ENCODE measurements at places on chromosomes 7 and 10.
A peak's percentile ranks its signal among the peaks of the same experiment; 100 is the strongest.

- DNase-seq, result no peak
Observed at GRCh38 chr10:92809840-92810239, 38.5 kb upstream of the EXOC6 start.

DNA sequence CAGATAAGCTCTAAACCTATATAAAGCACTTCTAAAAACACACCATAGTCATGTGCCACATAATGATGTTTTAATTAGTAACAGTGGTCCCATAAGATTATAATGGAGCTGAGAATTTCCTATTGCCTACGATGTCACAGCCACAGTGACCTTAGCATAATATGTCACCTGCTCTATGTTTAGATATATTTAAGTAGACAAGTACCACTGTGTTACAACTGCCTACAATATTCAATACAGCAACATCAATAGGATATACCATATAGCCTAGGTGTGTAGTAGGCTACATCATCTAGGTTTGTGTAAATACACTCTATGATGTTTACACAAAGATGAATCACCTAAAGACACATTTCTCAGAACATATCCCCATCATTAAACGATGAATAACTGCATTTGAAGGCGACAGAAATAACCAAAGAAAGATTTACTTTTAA, 24.5 kb downstream of the GPR22 start:
- no peak for DNase-seq

DNA sequence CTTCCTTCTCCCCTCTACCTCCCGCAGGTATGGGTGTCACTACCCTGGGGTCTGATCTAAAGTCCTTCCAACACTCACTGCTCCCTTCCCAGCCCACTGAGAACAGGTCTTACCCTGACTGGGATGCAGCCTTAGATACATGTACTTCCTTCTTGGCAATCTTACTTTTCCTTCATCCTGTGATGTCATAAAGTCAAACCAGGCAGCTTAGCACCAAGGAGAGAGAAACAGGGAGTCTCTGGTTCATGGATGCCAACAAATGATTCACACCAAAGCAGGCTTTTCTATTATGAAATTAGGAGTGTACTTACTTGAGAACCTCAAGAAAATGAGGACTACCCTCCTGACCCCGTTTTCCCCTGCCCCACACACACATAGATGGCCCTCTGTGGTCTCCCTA, 111.0 kb upstream of the KMT2E start:
- DNase-seq, result peak; percentile 70

GRCh38 chr7:67753891-67754290, 757.3 kb downstream of the TYW1 start:
- DNase-seq, result no peak

GRCh38 chr7:148901178-148901577, 17.1 kb upstream of the EZH2 start:
- no peak for DNase-seq

DNA sequence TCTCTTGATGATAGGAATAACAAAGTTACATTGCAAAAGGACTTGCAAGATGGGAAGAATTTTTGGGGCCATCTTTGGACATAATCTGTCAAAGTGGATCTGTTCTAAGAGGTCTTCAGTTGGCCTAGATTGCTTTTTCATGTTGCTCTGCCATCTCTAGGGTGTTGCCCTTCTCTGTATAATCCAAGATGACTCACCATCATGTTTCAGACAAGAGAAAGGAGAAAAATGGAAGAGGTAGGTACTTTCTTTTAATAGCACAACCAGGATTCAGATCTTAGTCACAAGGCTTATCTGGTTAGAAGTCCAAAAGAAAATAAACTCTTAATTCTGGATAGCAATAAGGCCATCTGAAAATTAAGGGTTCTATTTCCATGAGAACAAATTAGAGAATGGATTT, 38.7 kb upstream of the FOXP2 start:
- no peak for DNase-seq

GRCh38 chr10:101763141-101763846, 12.6 kb downstream of the FGF8 start:
- no peak for DNase-seq

DNA sequence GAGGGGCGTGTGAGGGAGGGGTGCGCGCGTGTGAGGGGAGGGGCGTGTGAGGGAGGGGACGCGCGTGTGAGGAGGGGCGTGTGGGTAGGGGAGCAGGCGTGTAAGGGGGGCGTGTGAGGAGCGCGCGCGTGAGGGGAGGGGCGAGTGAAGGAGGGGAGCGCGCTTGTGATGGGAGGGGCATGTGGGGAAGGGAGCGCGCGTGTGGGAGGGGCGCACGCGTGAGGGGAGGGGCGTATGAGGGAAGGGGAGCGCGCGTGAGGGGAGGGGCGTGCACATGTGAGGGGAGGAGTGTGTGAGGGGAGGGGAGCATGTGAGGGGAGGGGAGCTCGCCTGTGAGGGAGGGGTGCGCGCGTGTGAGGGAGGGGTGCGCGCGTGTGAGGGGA, 19.1 kb downstream of the MXI1 start:
- peak; percentile 93 for DNase-seq

DNA sequence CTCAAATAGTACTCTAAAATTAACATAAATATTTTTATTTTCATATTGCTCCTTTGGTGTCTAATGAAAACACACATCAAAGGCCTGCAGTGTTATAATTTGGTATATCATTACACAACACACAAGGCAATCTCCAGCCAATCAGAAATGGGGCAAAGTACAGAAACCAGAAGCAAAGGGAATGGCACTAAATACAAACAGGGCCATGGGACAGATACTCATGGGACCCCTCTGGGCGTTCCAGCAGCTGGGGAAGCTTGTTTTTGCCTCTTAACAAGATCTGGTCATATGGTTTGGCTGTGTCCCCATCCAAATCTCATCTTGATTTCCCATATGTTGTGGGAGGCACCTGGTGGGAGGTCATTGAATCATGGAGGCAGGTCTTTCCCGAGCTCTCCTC, 551.8 kb upstream of the NRP1 start:
- DNase-seq, result no peak

DNA sequence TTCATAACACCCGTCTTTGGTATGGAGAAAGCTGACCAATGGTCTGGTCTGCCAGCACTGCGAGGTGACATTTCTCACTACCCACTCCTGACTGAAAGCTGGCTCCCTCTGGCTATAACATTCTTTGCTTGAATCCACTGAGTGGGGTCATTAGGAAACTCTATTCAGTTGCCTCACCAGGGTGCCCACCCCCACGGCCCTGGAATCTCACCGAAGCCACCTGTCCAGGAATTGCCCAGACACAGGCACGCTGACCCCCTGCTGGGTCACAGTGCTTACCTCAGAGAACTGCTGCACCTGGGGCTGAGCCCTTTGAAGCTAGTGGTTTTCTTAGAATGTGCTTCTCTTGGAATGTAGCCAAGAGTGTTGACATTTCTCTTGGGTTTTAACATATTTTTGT, 28.6 kb downstream of the HECW1 start:
- DNase-seq, result no peak

GRCh38 chr7:98126311-98127142, 19.9 kb downstream of the LMTK2 start:
- DNase-seq, result peak; percentile 51

- no peak for DNase-seq
Observed at GRCh38 chr10:805620-806305, 116.3 kb upstream of the DIP2C start.

DNA sequence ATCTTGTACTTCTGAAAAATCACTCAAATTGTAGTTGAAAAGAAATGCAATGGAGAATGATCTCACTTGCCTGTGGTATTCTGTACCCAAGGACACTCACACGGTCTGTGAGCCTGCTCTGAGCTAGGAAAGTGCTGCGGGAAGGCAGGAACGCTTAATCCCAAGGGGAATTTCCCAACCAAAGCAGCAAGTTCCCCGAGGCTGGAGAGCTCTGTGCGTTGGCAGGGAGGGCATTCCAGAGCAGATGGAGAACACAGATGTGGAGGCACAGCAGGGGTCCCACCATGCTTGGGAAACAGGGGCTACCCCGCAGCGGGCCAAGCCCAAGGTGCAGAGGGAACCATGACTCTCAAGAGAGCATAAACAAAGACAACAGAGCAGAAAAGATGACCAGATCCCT, 13.6 kb downstream of the SVIL start:
- DNase-seq, result peak; percentile 99

DNA sequence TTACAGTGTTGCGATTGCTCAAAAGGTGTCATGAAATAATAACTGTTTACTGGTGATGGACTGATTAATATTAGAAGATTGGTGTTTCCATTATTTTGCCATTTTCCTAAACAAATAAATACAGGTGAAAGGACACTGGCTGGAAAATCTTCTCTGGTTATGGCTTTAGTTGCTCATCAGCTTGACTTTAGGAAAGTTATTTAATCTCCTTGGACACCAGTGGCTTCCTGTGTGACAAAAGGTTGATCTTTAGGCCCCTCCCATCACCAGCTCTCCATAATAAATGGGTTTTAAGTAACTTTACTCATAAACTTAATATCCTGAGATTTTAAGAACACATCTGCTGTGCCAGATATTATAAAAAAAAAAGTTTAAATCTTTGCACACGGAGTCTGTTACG, 737 bp downstream of the CABCOCO1 start:
- no peak for DNase-seq

DNA sequence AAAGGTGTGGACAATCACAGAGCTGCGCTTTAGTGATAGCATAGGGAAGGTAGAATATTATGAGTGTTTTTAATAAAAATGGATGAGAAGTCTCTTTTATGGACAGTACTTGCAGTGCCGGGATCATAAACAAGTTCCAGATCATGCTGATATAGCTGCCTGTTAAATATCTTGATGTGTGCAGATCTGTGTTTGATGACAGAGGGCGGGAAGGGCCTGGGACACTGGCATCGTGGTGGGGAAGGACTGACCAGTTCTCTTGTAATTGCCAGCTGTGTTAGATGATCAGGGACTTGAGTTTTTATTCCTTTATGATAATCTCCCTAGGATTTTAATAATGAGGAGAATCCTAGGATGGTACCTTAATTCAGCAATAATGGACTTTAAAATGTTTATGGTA, 14.6 kb downstream of the SND1 start:
- DNase-seq, result no peak

GRCh38 chr7:100612730-100613390, 520 bp downstream of the MOSPD3 start:
- no peak for DNase-seq

GRCh38 chr7:80373429-80374032, 138.3 kb downstream of the GNAT3 start:
- DNase-seq, result no peak

DNA sequence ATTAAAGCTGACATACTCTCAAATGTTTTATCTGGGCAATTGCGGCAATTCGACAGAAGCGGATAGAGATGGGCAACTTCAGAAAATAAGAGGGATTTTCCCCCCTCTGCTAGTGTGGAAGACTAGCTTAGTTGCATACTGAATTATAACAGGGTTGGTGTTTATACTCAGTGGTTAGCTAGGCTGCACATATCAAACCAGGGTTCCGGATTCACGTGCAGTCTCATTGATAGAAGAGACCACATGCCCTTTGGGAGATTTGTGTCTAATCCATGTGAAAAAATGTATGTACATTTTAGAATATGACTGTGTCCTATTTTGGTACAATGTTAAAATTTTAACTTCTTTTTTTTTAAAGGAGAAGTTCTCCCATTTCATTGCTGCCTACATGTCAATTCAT, 136.9 kb upstream of the FZD1 start:
- no peak for DNase-seq

- peak; percentile 35 for DNase-seq
Observed at GRCh38 chr7:123769371-123769770, 20.6 kb upstream of the WASL start.

- DNase-seq, result no peak
Observed at GRCh38 chr7:128757203-128757602, 18.0 kb downstream of the CALU start.

GRCh38 chr7:76326646-76327233, 24.3 kb downstream of the HSPB1 start:
- peak; percentile 77 for DNase-seq

GRCh38 chr7:98051118-98051744, 55.4 kb upstream of the LMTK2 start:
- DNase-seq, result no peak

DNA sequence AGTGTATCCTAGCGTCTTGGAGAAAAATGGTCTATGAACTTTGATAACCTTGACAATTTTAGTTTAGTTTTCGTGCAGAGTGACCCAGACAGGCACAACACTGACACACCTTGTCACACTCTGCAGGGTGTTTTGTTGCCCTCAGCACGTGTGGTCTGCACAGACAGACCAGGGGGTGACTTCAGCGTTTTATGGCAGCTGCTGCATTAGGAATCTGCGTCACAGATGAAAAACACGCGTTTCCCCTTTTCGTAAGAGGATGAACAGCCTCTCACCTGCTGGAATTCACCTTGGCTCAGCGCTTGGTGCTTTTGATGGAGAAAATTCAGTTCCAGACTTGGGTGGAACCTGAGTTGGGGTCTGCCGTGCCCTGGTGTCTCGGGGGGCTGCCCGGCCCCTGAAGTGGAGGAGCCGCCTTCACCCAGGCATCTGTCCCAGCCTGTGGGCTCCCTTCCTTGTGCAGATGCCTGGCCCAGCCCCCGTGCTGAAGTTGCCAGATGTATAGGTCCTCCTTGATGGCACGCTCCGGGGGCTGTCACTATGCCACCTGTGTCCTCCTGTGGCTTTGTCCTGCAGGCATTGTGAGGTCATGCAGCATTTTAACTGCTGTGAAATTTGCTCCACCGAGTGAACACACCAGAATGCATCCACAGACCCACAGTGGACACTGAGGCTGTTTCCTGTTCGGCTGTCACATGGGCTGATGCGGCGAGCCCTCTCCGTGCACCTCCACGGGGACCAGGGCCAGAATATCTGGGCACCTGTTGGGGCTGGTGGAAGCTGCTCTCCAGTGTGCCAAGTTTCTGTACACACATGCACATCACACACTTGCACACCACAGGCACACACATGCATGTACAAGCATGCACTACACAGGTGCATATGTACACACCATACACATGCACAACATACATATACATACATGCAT, 18.3 kb downstream of the INPP5A start:
- DNase-seq, result no peak

DNA sequence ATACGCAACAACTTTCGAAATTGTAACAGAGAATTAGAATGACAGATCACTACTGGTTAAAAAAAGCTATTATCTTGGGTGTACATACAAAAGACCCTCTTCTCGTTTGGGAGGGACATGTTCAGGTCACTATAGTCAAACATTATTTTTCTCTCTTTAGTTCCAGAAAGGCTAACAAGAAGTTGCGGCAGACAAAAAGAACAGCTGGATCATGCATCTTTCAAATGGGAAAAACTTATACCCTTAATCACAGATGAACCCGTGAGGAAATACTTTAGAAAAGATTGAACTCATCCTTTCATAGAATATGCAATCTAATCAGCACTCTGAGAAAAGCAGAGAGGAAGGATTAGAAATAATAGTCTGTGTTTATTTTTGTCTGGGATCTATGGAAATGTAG, 72.5 kb downstream of the EVX1 start:
- no peak for DNase-seq

GRCh38 chr7:24745355-24745754, 11.9 kb downstream of the GSDME start:
- DNase-seq, result no peak

GRCh38 chr7:467393-467828, 52.2 kb downstream of the PDGFA start:
- DNase-seq, result no peak

DNA sequence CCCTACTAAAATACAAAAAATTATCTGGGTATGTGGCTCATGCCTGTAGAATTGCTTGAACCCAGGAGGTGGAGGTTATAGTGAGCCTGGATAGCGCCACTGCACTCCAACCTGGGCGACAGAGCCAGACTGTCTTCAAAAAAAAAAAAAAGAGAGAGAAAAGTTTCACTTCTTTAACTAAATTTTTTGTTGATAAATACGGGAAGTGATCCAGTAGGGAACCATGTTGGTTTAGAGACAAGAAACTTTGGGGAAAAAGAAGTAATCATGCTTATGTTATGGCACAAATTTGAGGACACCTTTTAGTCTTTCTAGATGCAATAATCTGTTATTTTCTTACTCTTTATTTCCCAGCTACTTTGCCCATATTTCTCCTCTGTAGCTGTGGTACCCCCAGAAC, 309.7 kb downstream of the TYW1 start:
- no peak for DNase-seq
